ENCODE measurements at places on chromosomes 12 and 14.
A peak's percentile ranks its signal among the peaks of the same experiment; 100 is the strongest.

- peak; percentile 36 for DNase-seq
These were observed 20.5 kb upstream of the DUSP6 start for GRCh38 chr12:89372584-89373370.

DNA sequence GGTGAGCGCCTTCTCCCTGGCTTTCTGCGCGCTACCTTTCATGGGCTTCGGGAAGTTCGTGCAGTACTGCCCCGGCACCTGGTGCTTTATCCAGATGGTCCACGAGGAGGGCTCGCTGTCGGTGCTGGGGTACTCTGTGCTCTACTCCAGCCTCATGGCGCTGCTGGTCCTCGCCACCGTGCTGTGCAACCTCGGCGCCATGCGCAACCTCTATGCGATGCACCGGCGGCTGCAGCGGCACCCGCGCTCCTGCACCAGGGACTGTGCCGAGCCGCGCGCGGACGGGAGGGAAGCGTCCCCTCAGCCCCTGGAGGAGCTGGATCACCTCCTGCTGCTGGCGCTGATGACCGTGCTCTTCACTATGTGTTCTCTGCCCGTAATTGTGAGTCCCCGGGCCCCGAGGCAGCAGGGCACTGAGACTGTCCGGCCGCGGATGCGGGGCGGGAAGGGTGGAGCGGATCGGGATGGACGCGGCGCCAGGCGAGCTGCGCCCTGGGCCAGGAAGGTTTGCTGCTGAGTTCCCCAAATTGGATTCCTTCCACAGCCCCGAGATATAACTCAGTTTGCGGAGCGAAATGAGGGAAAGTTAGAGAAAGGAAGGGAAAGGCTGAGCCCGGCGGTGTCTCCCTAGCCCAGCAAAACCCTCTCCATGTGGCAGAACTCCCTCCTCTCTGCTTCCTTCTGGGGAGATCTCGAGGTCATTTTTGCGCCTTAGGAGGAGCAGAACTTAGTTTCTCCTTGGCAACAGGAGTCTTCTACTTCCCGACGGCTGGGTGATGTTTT is 972 bp downstream of the PTGDR start:
- DNase-seq: peak; percentile 17

- peak; percentile 77 for DNase-seq
These were observed 1004.4 kb downstream of the AACS start for GRCh38 chr12:126069549-126070165.

DNA sequence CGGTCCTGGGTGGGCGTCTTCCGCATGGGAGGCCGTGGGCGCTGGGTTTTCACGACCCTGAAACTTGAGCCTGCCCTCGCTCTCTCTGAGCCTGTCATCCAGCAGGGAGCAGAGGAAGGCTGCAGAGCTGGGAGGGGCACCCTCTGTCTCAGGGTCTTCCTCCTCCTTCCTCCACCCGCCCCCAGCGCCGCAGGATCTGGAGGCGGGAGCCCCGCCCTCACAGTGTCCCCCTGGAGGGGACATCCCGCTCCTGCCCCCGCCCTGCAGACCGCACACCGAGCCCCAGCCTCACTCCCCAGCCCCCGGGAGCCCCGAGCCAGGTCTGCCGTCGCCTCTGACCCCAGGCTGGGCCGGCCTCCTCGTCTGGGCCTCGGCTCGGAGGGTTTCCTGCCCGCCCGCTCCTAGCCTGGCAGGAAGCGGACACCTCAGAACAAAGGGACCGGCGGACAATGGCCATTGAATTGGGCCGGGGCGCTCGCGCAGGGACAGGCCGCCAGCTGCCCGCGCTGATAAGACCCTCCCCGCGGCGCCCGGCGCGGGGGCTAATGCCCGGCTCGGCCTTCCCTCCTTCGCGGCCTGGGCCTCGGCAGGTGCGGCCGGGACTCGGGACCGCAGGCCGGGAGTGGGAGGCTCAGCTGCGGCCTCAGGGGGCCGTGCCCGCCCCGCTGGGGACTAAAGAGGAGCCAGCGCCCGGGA is 15.3 kb upstream of the NUDT14 start:
- no peak for DNase-seq

DNA sequence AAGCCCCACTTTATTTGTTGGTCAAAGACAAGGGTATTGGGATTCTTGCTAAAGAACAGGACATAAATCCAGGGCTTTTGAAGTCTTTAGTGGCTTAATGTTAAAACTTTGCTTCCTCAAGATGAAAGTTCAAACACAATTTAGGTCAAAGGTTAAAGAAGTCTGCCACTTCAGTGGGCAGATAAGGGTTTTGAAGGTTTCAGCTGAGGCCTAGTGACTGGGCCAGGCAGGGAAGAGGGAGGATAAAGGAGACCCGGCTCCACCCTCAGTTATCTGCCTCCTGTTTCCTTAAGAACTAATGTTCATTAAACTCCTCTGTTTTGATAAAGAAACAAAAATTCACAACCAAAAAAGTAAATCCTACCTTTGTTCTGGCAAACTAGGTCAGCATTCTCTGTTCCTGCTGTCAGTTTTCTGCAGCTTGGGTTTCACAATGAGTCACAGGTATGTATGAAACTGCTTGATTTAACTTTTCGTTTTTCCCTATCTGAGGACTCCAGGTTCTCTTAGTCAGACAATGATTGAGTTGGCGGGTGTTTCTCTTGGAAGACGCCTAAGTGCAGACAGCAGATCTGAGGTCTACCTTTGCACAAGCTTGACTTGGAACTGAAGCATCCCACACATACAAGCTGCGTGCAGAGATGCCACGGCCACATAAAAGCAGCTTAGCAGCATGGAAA is 208.3 kb downstream of the EXOC5 start:
- no peak for DNase-seq

DNA sequence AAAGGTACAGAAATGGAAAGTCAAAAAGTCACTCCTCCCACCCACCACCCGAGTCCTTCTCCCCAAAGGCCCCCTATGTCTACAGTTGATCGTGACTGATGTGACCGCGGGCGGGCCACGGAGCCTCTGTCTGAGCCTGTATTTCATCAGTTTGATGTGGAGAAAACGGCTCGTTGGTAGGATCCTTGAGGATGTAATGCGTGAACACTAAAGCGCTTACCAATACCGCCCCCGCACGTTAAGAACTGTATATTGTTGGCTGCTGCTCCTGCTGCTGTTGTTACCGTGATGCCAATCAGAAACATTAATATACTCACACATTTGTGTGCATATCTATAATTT is 24.6 kb upstream of the UBC start:
- peak; percentile 92 for DNase-seq

- no peak for DNase-seq
These were observed 148.8 kb upstream of the CRY1 start for GRCh38 chr12:107242189-107242588.

DNA sequence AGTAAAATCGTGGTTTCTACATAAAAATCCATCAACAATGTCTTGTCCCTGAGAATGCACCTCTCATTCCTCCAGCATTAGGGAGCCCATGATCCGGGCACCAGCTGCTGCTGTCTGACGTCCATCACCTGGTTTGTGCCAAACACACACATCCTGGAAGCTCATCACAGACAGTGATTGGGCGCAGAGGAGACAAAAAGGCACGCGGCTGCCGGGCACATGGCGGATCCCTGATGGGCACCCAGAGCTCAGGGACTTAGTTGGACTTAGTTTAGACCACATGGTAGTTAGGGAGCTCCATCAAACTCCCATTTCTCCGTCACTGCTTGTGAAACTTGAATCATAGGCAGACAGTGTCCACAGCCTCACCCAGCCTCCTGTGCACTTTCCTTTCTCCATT is 1059.3 kb downstream of the TMEM121 start:
- DNase-seq: no peak

GRCh38 chr12:52514471-52515318 is 5.5 kb downstream of the KRT5 start:
- DNase-seq: no peak

- DNase-seq: peak; percentile 2
These were observed 184.9 kb upstream of the MYL2 start for GRCh38 chr12:111105294-111105693.

GRCh38 chr12:3110578-3110977 is 33.4 kb downstream of the TSPAN9 start:
- no peak for DNase-seq

GRCh38 chr14:74697543-74697942 is 15.3 kb downstream of the AREL1 start:
- no peak for DNase-seq

Measured in fibroblast of pulmonary artery (primary cell).